ENCODE measurements at places on chromosomes 1 and 21.

DNA sequence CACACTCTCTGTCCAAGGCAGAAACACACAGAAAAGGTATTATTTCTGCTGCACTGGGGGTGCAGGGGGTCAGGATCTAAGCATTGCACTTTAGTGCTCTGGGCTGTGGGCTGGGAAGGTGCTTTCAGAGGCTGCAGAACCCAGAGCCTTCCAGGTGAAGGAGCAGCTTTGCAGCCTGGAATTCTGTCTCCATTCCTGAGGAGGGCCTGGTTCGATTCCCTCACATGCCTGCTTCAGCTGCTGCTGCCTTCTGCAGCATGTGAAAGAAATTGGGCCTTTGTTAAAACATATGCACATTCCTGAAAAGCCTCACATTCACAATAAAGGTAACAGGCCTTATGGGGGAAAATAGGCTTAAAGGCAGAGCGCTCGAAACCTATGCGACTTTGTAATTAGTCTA is 35.9 kb downstream of the VTCN1 start:
- DNase-seq, result no peak

DNA sequence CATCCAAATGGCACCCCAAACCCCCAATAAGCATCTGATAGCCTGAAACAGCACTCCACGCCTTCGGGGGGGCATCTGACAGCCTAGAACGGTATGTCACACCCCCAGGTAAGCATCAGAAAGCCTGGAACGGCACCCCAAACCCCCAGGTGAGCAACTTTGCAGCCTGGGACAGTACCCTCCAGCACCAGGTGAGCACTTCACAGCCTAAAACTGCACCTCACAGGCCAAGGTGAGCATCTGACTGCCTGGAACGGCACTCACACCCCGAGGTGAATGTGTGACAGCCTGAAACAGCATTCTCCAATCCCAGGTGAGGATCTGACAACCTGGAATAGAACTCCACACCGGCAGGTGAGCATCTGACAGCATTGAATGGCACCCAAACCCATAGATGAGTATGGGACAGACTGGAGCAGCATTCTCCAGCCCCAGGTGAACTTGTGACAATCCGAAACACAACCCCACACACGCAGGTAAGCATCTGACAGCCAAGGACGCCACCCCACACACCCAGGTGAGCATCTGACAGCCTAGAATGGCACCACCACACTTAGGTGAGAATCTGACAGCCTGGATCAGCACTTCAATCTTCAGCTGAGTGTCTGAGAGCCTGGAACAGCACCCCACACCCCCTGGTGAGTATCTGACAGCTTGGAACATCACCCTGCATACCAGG is 18.3 kb upstream of the MMEL1 start:
- no peak for DNase-seq

GRCh38 chr1:106978477-106979322 is 77.8 kb upstream of the PRMT6 start:
- no peak for DNase-seq

DNA sequence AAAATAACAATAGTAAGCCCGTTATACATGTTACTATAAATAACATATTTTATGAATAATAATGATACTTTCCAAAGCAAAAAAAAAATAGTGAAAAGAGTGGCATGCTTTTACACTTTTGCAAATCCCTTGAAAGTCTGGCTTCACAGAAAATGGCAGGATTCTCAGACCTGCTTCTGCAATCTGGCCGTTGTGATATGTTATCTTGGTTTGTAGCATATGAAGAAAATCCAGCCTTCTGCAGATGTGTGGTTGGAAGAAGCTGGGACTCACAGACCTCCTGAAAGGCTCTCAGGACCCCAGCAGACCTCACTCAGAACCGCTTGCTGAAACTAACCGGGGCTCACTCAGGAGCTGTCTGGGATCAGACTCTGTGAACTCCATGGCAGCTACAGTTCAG is 256.0 kb upstream of the TMEM51 start:
- DNase-seq, result no peak

DNA sequence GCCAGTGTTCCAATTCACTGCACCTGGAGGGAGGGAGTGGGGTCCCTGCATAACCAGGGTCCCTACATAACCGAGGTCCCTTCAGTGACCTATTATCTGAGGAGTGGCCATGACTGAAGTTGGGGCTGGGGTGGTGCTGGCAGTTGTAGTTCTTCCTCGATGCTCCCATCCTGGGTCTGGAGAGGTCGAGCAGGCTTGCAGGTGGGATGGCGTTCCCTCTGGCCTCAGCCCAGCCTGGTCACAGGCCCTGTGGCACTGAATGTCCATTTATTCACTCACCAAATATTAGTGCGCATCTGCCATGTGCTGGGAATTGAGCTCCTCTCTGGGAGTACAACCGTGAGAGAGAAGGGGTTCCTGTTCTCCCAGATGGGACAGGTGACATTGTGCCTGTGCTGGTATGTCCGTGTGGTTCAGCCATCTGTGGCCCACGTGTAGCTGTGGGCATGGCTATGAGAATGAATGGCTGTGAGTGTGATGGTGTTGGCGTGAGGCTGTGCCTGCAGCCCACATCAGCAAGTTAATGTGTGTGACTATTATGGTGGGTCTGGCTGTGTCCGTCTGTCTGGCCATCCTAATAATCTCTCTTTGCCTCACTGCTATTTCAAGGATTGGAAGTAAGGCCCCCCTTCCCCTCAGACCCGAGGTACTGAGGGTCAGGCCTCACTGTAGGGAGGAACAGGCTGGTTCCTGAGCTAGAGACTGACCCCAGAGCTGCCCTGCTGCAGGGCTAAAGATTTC is 3.9 kb upstream of the SLC6A9 start:
- no peak for DNase-seq

DNA sequence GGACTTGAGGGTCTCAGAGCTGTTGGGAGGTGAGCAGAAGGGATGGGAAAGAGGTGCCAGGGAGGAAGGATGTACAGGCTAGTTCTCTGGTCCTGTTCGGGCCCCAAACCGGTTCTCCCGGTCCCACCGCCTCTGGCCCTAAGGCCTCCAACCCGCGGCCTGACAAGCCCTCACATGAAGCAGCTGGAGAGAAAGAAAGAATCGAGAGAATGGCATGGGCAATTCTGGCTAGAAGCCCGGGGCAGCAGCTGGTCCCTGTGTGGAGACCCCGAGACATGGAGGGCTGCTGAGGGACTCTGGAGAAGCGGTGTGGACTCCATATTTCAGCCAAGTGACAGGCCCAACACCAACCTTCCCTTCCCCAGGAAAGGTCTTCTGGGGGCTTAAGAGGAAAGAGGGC is 730 bp downstream of the CDC42SE1 start:
- DNase-seq, result peak; percentile 19

DNA sequence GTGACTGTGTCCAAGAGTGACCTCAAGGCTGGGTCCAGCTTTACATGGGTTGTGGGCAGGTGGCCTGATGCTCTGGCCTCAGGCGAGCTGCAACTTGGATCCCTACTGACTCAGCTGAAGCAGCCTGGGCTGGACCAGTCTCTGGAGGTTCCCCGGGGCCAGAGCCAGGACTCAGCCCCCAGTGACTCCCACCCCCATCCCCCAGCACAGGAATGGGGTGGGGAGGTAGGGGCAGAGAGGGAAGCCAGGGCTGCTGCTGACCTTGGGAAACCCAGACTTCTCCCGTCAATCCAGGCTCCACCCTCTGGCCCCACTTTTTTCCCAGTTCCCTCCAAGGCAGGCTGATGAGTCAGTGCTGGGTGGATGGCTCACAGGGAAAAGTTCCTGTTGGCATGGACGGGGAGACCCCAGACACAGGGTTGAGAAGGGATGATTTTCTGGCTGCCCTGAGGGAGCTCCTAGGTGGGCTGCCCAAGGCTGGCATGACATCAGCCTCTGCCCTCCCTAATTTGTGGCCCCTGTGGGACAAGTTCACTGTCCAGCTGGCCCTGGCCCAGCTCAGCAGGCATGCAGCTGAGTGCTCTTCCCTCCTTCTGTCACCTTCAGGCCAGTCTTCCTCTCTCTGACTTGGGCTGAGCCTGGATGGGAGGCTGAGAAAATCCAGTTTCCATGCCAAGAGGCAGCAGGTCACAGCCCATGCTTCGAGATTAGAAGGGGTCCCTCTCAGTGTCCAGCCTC is 2.2 kb downstream of the ZC3H12A start:
- DNase-seq, result peak; percentile 62

GRCh38 chr1:52955129-52955970 is 28.3 kb downstream of the SCP2 start:
- no peak for DNase-seq

DNA sequence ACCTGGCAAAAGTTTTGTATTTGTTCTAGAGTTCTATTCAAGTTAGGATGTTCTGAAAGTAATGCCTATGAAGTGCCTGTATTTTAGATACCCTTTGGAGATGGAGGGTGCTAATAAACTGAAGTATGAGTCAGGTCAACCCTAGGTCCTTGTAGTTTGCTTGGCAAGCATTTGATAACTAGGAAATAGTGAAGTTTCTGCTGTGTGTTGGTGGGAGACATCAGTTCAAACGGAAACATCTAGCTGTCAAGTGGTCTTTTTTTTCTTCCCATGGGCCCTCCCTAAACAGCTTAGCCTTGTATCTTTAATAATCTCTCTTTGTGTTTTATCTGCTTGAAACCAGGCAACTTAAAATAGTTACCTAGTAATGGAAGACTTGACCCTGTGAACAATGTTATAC is 4.5 kb downstream of the MRPS6 start:
- DNase-seq, result no peak

DNA sequence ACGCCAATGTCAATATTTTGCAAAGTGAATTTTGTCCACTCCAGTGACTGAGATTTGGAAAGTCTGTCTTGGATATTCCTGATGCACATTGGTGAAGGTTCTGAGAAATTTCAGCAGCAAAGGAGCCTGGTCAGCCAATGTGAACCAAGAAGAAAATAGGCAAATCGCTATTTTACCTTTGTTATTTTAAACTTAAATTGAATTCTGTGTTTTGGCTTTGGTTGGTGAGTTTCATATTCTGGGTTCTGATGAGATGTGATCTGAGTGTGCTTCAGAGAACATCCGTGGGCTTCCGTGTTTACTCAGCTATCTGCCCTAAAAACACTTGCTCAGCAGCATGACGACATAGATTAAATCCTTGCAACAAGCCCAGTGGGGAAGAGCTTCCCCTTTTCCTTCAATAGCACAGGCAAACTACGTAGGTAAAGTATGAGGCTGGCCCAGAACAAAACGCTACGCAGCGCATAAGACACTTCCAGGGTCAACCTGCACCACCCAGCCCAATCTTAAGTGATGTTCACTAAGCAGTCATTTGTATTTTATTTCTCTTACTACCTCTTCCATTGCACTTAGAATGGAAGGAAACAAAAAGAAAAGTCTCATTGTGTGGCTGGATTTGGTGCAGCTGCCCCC is 176.4 kb upstream of the KAZN start:
- DNase-seq, result peak; percentile 58

- DNase-seq, result no peak
These were observed 5.9 kb upstream of the PRKAA2 start for GRCh38 chr1:56639211-56639610.

DNA sequence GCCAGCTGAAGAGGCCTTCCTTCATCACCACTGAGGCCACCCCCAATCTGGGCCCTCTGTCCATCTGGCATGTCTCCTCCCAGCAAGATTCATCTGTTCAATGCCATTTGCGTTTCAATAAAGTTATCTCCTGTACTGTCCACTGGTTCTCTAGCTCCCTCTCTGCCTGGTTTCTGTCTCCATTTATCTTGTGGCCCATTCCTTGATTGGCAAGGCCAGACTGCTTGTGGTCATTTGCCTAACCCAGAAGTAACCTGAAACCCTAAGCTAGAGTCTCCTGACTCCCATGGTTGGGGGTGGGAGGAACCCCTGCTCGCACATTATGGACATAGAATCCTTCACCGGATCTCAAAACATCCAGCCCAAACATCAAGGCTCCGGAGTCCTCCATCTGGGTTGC is 2.1 kb upstream of the IPO9 start:
- DNase-seq, result no peak

DNA sequence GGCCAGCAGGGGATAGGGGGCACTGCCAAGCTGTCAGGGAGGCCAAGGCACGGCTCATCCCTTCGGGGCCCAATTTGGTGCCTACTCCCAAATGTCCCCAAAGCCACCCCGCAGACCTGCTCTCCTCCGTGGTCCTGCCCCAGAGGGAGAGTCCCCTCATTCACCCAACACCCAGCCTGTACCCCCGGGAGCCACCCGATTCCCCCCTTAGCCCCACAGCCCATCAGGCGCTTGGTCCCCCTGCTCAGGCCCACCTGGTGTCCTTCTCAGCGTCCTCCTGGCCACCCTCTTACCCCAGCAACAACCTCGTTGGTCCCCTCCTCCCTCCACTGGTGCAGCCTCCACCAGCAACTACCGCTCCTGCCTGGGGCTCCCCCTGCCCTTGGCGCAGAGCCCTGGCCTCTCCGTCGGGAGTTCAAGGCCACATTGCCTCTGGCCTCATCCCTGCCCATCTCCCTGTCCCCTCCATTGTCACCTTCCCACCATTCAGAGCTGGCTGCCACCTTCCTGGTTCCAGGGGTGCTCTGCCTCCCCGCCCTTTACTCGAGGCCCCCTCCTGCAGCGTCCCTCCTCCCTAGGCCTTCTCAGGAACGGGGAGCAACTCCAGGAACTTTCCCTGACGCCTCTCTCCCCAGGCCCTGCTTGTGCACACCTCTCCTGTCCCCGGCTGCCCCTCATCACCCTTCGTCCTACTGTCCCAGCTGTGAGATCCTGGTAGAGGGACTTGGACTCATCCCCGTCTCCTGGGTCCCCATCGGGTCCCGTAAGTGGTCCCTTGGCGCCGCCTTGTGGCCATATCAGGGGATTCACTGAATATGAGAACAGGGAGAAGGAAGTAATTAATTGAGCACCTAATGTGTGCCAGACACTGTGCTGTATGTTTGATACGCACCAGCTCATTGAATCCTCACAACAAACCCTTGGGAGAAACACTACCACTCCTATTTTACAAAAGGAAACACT is 73.9 kb downstream of the RAP1GAP start:
- peak; percentile 71 for DNase-seq

- DNase-seq, result no peak
These were observed 8.0 kb downstream of the TFB2M start for GRCh38 chr1:246558041-246558440.

- no peak for DNase-seq
These were observed 12.9 kb downstream of the PARS2 start for GRCh38 chr1:54751426-54751825.

GRCh38 chr1:27351541-27352107 is 9.8 kb downstream of the SYTL1 start:
- DNase-seq, result no peak

GRCh38 chr21:43016728-43017127 is 42.4 kb downstream of the PKNOX1 start:
- DNase-seq, result no peak

DNA sequence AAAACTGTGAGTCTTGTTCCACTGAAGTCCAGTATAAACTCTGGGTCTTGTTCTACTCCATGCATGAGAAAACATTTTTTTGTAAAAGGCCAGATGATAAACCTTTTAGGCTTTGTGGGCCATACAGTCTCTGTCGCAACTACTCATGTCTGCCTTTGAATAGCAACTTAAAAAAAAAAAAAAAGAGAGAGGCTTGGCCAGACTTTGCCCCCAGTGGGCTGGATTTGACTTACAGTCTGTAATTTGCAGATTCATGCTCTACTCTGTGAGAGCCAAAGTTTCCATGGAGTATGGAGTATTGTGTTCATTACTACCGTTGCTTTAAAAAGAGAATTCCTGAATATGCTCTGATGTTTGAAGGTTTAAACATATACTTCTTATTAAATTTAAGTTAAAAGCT is 654.9 kb upstream of the PKN2 start:
- DNase-seq, result no peak
